ENCODE measurements at places on chromosomes 5 and 9.

DNA sequence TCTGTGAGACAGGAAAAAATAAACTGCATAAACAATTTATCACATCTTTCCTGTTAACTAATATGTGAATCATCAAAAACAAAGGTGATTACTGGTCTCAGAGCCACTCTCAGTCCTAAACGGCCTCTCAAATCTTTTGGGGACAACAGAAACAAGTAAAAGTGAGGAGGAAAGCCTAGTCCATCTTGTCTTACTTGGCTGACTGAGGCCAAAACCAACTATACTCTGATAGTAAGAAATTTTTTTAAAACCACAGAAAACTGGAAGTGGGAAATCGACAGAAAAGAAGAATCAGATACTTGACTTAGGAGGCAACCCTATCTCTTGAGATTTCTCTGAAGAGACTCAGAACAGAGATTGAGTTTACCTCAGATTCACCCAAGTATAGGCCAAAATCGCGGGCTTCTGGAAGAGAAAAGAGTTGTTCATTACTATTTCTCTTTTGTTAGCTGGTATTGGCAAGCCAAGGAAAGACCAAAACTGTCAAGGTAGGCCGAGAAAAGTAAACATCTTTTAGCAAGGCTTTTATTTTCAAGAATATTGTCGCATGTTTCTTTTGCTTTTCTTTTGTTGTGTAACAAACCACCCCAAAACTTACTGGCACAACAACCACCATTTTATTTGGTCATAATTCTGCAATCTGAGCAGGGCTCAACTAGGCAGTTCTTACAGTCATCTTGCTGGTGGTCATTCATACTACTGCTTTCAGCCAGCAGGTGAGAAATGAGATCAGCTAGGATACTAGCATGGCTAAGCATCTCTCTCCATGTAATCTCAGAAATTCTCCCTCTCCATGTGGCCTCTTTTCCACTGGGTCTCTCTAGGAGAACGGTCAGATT, 46.1 kb downstream of the RFX3 start:
- DNase-seq: no peak

DNA sequence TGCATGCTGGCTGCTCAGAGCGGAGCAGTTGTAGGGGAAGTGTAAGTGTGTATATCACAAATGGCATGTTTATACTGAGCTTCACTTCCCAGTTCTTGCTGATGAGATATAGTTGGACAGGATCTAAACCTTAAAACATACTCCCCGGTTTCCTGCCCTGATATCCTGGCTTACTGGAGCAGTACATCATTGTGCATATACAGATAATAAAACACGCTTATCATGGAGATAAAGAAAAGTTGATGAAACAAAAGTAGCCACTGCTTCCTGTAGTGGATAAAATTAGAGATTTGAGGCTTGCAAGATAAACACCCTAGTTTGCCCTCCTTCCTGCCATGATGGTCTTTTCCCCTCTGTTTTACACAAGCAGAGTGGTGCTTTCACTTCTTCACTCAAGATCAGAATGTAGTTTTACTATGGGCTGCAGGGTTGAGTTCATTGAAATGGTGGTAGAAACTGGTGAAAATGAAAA, 15.0 kb downstream of the NPR3 start:
- DNase-seq: no peak

- DNase-seq: no peak
These were observed 127.8 kb downstream of the KCNIP1 start for GRCh38 chr5:170631466-170632195.

DNA sequence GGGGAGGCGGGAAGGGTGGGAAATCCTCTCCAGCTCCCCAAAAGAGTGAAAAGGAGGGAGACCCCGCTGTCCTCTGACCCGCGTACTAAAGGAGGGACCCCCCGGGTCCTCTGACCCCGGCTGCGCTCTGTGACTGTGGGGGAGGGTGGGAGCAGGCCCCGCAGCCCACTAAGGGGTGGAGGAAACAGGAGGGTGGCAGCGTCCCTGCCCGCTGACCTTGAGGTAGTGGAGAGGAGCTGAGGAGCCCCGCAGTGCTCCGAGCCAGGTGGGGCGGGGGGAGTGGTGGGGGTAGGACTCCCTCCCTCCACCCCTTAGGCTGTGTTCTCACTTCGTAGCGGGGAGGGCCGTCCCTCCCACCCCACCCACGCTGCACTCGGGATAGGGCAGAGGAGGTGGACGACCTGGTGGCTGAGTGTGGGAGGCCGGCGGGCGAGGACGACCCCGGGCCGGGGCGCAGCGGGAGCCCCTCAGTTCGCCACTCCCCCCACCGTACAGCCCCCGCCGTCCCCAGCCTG, 449 bp upstream of the ADCY2 start:
- DNase-seq: no peak

GRCh38 chr9:77290373-77290772, 113.0 kb downstream of the VPS13A start:
- DNase-seq: no peak

GRCh38 chr9:32882705-32883104, 99.4 kb downstream of the TMEM215 start:
- DNase-seq: no peak

GRCh38 chr9:129036923-129037766, 719 bp downstream of the MIGA2 start:
- DNase-seq: no peak

GRCh38 chr5:57468481-57469163, 14.0 kb downstream of the ACTBL2 start:
- DNase-seq: no peak

DNA sequence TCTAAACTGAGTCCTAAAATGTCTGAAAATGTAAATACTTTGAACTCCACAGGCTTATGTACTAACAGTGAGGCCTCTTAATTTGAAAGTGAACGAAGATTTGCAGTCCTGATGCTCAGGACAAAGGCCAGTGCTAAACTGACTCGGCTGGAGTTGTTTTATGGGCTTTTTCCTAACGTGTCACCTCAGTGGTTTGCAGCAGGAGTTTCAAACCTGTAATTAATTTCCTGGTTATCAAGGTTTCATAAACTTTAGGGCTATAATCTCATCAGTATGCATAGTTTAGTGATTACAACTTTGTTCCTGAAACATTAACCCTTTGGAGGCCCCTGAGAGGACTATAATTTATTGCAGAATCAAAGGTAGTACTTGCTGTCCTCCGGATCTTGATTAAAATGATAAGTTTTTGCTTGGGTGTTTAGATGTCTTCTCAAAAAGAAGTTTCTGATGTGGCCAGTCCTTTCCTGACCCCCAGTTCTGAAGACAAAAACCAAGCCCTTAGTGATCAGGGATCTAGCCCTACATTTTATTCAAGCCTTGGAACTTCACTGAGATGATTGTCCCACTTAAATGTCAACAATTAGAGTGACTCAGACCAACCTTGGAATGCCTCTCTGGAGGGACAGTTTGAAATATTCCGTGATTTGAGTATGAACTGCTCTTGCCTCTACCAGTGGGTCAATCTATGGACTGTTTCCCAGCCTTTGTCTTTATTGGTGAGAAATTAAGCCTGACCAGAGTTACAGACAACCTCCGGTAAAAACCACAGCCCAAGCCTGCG, 11.1 kb upstream of the S100Z start:
- DNase-seq: no peak

DNA sequence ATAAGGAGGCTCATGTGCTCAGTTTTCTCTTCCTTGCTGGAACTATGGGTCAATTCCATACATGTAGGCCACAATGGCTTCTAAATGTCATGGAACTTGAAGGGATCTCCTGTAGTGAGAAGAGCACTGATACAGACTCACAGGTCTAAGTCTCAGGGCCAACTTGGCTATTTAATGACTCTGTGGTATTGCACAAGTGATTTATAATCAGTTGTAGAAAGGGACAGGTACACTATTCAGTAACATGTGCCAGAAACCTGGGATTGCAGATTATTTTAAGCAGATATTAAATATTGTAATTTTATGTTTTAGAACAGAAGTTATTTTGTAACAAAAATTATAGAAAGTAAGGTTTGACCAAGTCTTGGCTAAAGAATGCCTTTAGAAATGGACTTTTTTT, 241.5 kb upstream of the PIK3R1 start:
- DNase-seq: no peak

DNA sequence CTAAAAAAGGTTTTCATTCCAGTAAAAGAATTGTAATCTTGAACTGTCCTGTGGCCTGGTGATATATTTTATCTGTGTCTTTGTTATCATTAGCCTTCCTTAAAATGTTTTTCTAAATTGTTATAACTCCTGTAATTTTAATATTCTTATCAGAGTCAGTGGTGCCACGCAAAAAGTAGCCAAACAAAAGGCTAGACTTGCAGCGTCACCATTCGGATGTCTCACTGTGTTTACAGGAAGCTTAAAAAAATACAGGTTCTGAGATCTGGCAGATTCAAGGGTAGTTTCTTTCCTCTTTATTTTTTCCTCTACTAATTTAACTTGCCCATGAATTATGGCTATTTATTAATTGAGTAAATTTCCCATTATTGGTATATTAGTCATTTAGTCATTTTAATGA, 362.3 kb downstream of the MAT2B start:
- DNase-seq: no peak

DNA sequence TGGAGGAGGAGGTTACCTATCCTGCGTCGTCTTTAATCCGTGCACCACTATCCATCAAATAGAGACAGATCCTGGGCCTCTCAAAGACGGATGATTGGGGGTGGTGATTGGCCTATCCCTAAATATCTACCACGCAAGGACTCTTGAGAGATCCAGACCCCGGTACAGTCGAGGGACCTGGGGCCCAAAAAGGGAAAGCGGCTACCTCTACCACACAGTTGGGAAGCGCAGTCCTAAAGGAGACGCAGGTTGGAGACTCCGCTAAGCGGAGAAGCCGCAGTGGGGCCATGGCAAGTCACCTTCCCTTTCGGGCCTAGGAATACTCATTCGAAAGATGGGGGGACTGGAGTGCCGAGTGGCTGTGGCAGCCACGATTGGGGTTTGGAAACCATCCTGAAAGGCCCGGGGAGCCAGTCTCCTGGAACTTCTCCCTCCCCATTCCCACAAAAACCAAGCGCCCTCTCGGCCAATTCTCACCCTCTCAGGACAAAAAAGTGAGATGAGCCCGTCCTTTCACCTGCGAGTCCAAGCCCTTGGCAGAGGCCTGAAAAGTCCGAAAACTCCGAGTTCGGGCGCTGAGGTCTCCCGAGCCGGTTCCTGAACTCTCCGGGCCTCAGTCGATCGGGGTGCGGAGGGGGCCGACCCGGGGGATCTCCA, 499 bp upstream of the FOXE1 start:
- no peak for DNase-seq

- no peak for DNase-seq
These were observed 60.6 kb downstream of the AUH start for GRCh38 chr9:91301161-91301560.

- no peak for DNase-seq
These were observed 42.1 kb downstream of the NKD2 start for GRCh38 chr5:1050423-1051365.

GRCh38 chr9:81477669-81478068, 211.7 kb downstream of the TLE1 start:
- DNase-seq: no peak

DNA sequence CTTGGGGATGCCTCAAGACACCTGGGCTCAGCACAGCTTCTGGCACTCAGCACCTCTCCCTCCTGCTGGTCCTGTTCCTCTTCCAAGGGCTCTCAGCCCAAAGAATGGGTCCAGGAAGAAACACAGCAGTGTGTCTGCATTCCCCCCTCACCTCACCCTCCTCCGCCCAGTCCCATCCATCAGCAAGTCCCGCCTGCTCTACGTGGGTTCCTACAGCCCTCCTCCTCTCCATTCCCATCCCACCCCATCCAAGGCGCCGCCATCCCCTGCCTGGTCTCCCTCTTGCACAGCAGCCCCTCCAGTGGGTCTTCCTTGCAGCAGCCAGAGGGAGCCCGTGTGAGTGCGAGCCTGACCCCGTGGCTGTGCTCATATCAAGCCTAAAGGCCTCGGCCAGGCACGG, 52.3 kb upstream of the RPL26L1 start:
- DNase-seq: no peak

DNA sequence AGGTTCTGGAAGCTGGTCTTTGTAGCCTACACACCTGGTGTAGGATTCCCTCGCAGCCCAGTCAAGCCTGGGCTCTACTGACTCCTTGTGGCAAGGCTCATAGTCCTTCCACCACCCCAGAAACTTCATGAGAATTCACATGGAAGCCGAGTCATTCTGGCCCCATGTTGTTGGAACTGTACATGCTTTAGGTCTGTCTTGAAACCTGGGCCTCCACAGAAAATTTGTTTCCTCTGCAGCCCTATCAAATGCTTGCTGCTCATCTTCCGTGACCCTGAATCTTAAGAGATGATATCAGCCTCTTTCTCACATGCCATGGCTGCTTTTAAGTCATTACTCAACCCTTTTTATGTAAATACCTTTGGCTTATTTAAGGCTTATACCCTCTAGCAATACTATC, 113.4 kb upstream of the GRHPR start:
- DNase-seq: no peak

- DNase-seq: no peak
These were observed 407.1 kb upstream of the PAPPA start for GRCh38 chr9:115746496-115746895.

- no peak for DNase-seq
These were observed 33.3 kb upstream of the SH3PXD2B start for GRCh38 chr5:172487671-172488070.

GRCh38 chr5:60488466-60489130, 211.4 kb downstream of the DEPDC1B start:
- DNase-seq: no peak

DNA sequence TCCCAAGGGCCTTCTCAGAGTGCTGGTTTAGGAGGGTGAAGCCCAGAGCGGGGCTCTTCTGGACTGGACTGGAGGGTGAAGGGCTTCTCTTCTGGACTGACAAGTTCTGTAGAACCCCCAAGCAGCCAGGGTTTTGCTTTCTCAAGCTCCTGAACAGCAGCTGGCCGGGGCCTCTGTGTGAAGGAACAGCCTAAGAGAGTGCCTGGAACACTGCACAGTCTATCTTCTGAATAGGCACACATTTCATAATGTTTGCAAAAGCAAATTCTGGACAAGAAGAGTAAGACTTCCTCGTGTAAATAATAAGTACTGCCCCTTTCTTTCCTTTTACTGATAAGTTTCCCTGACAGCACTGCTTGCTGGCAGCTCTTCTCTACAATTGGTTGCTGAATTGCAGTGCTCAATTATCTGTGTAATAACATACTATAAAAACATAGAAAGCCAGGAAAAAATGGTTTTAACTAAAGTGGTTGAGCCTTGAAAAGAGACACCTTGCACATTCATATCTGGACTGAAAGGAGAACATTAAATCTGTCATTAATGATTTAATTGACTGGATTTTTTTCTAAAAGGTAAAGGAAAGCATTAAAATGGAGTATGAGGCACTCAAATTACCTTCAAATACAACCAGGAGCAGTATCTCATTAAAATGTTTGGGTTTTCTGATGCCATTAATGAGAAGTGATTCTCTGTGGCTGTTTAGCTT, 20.5 kb downstream of the MAST4 start:
- DNase-seq: no peak

DNA sequence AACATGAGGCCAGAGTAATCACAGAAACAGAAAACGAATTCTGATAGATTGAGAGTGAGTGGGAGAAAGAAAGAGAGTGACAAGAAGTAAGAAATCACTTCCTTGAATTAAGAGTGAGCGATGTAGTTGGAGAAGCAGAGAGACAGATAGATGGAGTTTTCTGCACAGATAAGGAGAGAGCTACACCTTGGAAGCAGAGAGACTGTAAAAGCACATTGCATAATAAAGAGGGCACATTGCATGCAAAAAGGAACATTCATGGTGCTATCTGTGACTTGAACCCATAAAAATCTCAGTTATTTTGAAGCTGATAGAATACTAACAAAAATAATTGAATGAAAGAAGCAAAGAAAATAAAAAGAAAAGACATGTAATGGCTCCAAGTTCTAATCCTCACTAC, 943.8 kb downstream of the NR2F1-AS1 start:
- no peak for DNase-seq

Measured in memory B cell (primary cell).